ENCODE measurements at places on chromosomes 5 and 9.
A peak's percentile ranks its signal among the peaks of the same experiment; 100 is the strongest.

DNA sequence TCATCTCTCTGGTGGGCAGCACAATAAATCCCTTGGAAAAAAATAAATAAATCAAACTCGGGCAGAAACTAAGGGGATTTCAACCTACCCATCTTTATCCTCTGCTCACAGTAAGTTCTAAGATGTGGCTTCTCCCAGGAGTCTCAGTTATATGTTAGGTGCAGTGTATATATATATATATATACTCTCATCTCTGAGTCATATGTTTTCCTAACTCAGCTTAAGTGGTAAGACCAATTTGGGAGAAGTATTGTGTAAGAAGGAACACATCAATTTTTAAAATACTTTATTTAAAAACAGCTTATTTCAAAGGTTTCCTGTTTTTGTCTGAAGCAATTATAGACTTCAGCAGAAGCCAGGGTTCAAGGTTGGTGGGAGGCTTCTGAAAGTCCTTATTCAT is 20.3 kb upstream of the OSMR start:
- DNase-seq: no peak

DNA sequence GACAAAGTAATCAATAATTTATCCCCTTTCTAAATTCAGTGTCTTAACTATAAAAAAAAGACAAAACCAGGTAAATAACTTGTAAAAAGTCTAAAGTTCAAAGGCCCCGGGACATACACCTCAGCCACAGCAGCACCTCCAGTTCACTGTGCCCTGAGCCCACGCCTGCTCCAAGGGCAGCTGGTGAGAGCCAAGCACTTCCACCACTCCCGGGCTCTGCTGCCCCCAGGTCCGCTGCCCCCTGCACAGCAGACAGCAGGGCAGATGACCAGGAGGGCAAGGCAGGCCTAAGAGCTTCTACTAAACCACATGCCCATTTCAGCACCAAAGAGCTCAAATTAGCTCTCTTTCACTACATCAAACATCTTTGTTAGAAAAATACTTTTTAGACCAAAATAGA is 91.9 kb downstream of the CAMSAP1 start:
- DNase-seq: no peak

DNA sequence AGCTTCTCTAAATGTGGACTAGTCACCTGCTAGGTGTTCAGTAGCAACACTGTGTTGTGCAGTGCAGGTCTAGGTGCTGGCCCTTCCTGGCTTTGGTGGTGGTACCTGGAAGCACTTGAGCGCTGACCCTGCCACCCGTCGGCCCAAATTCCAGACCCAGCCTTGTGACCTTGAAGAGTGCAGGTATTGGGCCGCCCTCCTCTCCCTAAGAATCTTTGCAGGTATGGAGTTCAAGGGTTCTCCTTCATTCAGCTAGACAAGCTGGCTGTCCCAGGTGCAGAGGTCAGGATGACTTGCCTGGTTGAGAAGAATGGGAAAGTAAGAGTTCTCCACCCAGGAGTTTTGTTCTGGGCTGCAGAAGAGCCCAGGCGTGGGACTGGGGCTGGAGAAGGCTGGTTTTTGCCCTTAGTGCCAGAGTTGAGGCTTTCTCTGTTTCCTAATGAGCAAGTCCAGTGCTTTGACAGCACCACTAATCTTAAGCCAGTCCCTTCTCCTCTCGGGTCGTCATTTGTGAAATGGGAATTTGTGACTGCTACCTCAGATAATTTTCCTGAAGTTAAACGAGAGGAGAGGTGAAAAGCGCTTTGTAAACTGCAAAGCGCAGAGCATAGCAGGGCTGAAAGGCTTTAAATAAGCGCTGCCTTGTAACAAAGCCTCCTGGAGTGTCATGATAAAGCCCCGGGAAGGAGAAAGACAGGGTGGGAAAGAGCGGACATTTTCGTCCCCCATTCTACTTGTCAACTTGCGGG is 4.0 kb downstream of the FOXE1 start:
- no peak for DNase-seq

GRCh38 chr5:169164481-169164925 is 136.4 kb downstream of the SLIT3 start:
- peak; percentile 87 for DNase-seq

DNA sequence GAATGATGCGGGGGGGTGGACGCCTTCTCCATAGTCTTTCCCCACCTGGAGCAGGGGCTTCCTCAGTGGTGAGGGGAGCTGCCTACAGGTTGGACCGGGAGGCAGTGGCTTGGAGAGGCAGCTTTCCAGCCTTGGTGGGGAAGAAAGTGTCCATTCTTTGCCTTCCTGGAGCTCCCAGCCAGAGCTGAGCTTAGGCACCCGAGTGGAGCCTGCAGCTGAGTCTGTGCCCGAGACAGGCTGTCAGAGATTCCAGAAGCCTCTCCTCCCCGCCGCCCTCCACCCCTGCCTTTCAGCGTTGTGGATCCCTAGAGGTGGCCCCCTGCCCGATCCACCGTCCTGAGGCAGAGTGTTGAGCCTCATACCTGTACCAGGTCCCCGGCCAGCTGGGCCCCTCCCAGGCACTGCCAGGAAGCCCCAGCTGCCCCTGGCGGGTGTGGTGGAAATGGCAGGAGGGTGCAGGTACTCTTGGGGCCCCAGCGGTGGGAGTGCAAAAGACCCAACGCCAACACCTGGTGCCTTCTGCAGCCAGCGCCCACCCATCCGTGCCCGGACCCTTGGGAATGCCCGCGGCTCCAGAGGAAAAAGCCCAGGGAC is 112.0 kb downstream of the RXRA start:
- no peak for DNase-seq

DNA sequence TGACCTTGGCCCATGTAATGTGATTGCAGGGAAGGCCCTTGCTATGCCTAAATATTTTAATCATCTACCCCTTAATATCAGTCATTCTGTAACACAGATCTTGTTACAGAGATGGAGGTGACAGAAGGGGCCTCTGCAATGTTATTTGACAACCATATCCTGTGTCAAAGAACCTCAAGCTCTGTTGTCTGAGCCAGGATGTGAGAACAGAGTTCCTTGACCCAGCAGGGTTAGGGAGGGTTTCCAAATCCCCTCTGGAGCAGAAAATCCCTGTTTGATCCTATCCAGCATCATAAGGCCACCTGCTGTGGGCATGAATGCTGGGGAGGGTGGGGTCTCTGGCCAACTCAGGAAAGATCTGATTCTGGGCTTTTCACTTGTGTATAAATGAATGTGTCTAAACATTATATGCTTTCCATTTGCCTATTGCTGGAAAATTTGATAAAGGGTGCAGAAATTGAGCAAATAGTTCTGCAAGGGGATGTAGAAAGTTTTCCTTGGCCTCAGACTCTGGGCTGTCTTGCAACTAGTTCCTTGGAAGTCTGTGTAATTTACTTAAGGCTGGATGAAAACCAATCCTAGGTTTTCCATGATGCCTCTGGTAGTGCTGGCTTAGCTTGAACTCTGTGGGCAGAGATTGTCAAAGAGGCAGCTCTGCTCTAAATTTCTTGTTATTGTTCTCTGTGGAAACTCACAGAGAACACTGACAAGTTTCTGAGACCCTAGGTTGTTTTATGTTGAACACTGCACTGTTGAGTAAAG is 71.0 kb downstream of the PGM5 start:
- no peak for DNase-seq

DNA sequence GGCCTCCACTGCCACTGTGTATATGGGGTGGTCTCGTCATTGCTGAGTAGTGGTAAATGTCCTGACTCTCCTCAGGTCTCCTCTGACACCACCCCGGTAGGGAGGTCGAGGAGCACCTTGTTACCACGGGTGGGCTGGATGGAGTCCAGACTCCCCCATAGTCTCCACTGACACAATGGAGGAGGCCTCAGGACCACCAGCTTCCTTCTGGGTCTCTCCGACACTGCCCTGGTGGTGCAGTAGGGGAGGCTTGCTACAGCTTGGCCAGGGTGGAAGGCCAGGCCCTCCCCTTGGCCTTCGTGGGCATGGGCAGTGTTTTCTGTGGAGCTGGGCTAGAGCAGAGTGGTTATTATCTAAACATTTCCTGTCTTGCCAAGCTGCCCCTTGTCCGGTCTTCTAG is 15.4 kb upstream of the SH3PXD2B start:
- DNase-seq: no peak

DNA sequence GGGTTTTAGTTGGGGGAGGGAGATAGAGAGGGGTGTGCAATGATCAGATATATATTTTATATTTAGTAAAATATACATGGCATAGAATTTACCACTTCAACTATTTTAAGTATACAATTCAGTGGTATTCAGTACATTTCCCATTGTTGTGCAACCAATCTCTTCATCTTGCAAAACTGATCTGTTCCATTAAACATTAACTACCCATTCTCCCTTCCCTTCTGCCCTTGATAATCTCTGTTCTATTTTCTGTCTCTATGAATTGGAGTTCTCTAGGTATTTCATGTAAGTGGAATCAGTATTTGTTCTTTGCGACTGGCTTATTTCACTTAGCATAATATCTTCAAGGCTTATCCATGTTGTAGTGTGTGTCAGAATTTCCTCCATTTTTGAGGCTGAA is 38.6 kb downstream of the TGFBI start:
- DNase-seq: no peak

GRCh38 chr9:131868766-131869165 is 128.9 kb upstream of the RAPGEF1 start:
- peak; percentile 81 for DNase-seq

DNA sequence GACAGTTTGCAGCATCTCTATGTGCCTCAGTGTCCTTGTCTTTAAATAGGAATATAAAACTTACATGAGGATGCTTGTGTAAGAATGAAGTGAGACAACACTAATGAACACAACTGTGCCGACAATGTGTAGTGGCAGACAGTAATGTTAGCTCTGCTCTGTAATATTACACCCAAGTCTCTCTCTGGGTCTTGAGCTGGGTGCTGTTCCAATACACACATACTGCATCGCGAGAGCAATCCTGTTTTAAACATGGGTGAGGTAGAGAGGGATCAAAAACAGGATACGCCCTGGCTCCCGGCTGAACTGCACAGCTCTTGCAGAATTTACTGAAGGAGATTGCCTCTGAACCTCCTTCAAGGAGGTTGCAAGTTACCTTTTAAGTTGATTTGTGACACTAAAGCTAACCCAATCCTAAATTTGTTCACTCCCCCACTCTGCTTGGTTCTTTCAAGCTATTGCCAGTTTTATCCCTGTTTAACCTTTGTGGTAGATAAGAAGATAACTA is 155.2 kb upstream of the ISL1 start:
- no peak for DNase-seq

DNA sequence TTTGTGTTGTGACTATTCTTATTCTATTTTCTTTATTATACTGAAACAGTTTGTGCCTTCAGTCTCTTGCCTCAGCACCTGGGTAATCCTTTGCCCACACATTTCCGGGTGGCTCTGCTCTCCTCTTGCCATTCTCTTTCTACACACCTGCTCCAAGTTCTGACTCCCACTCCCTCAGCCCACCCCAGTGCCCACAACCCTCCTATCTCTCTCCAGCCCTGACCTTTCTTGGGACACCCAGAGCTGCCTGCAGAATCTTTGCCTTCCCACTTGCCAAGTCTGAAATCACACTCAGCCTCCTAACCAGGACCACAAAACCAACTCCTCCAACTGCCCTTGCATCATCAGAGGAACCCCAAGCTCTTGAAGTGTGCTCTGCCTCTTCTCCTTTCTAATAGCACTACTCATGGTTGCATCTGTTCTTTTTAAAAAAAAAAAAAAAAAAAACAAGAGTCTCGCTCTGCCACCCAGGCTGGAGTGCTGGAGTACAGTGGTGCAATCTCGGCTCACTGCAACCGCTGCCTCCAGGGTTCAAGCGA is 4.1 kb downstream of the SWI5 start:
- no peak for DNase-seq

DNA sequence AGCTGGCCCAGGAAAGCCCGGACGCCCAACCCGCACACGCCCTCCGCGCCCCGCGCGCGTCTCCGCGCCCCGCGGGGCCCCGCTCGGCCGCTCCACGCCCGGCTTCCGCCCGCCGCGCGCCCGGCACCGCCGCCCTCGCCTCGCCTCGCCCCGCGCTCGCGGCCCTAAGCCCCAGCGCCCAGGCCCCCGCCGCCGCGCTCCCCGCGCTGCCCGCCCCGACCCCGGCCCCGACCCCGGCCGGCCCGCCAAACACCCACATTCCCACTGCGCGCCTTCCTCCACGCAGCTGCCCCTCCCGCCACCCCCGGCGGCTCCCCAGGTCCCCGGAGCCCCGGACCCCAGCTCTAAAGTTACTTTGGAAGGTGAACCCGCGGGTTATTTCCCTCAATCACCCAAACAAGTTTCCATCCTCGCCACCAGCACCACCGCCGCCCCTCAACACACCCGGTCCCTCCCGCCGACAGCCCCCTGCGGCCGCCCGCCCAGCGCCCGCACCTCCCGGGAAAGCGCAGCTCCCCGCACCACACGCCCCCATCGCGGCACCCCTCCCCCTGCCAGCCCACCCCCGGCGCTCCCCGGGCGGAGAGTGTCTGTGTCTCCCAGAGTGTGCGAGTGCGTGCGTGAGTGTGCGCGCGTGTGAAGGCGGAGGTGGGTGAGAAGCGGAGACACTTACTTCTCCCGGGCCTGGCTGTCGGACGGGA is 439 bp downstream of the SSBP2 start:
- DNase-seq: peak; percentile 34

- peak; percentile 73 for DNase-seq
Measured at GRCh38 chr9:135123773-135124134, 36.3 kb downstream of the OLFM1 start.

DNA sequence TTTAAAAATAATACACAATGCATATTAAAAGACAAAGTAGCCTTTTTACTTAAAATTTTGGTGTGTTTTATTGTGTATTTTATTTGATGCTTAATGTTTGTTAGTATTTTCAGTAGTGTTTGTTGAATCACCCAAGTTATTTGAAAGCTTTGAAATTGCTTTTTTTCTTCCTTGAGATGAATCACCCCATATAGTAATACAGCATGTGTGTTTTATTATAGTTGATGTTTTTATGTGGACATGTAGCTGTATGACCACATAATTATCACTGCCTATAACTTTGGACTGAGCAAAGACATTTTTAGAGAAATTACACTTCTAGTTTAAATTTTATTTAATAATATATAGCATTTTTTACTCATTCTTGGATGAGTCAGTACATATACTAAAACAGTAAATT is 18.0 kb downstream of the FAM174A start:
- no peak for DNase-seq
